ENCODE measurements at places on chromosomes 5 and 9.

- no peak for DNase-seq
Measured at GRCh38 chr5:145856285-145856818, 16.5 kb downstream of the GRXCR2 start.

DNA sequence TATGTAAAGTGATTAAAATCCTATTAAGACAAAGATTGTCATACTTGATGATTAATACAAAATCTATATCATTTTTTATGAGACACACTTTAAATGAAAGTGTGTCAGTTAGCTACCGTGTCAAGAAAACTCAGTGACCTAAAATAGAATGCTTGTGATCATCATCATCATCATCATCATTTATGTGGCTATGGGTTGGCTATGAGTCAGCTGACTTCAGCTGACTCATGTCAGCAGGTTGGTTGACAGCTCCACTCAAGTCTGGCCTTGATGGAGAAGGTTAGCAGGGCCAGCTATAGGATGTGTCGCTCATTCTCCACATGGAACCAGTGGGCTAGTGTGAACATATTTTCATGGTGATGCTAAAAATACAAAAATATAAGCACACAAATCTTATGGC is 43.8 kb upstream of the ZNF300 start:
- no peak for DNase-seq

DNA sequence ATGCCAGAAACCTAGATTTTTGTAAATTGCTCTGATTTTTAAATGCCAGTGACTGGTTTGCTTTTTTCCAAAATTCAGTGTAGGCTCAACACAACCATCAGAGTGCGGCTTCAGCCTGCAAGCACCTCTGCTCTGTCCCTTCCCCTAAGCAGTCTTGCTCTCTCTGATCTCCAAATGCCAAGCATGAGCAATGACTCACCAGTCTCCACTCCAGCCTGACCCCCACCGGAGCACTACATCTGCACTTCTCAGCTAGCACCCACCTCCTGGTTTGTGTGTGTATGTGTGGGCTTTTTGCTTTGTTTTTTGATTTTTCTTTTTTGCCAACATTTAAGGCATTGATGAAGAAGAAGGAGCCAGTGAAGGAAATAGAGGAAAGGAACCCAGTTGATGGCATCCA is 61.4 kb upstream of the ADRA1B start:
- no peak for DNase-seq

DNA sequence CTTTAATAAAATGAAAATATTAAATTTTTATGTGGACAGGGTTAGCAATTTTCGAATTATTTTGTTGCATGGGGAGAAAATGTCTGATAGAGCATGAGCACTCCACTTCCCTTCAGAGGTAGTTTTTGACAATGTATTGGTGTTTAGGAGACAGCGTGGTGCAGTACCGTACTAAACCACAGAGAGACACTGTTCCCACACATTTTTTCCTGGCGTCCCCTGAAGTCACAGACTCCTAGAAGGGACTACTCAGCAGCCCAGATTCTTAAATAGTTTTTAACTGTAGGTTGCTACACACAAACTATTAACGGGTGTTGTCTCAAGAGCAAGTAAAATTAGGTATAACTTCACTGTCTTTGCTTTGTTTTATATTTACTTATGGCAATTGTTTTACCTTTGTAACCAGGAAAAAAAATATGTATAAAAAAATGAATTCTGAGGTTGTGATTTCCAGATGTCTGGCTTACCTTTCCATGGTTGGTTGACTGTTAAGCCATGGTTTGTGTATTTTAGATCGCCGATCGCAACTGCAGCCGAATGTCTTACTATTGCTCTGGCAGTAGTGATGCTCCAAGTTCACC is 171.2 kb downstream of the DOCK8 start:
- no peak for DNase-seq

DNA sequence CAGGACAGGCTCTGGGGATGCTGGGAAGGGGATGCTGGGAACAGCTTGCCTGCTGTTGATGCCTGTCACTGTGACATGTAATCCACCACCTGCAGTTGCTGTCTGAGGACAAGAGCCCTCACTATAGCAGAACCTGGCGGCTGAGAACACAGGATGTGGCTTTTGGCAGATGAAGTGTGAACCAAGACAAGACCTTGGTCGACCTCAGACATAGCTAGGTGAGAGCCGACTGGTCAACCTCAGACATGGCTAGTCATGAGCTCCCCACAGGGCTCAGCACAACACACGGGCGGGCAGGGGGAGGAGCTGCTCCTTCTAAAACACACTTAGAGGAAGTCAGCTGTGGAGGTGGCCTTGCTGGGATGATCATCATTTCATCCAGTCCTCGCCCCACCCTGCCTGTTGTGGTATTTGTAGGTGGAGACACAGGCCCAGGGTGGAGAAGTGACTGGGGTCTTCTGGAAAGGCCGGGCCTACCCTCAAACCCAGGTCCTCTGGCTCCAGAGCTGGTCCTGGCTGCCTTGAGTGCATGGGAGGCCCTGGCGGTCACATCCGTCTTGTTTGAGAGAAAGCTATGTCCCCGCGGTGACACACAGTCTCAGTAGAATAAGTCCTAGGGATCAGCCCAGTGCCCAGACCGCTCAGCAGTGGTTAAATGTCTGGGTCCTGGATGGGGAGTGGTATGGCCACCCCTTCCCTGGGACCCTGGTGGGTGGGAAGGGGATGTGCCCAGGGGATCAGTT is 6.1 kb downstream of the SUSD3 start:
- no peak for DNase-seq

GRCh38 chr5:62143268-62144229 is 162.5 kb upstream of the KIF2A start:
- no peak for DNase-seq

DNA sequence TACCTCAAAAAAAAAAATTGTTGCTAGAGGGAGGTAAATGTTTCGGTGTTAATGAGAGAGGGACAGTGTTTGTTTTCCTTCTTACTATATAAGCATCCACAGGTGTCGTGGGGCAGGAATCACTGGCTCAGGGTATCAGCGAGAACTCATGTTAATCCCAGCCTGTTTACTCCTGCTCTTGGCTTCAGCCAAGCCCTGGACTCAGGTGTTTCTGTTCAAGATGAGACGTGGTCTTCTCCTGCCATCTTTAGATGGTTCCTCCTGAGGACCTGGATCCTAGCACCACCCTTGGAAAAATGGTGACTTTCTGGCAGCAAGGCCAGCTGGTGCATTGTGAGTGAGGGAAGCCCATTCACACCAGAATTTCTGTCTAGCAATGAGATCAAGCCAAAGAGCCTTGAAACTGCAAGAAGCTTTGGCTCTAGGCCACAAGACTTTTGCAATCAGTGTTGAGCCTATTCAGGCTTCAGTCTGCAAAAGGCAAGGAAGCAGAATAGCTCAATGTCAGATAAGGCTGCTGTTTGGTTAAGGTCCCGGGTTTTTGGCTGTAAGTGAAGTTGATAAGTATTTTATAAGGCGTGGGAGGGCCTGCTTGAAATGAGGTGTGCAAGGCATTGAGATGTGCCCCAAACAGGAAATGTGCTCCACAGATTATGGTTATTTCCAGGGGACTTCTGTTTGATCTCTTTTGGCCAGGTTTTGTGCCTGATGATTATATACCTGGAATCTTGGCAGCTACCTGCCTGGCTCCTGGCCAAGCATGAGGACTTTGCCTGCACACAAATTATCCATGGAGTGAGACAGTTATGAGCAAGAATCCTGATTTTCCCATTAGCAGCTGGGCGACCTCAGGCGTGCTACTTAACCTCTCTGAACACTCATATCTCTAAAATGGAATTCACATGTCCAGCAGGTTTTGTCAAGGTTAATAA is 99.8 kb downstream of the TENT4A start:
- no peak for DNase-seq

- DNase-seq: no peak
Measured at GRCh38 chr5:140108093-140109017, 5.6 kb upstream of the PURA start.

- DNase-seq: no peak
Measured at GRCh38 chr5:143757116-143757515, 54.8 kb upstream of the HMHB1 start.

DNA sequence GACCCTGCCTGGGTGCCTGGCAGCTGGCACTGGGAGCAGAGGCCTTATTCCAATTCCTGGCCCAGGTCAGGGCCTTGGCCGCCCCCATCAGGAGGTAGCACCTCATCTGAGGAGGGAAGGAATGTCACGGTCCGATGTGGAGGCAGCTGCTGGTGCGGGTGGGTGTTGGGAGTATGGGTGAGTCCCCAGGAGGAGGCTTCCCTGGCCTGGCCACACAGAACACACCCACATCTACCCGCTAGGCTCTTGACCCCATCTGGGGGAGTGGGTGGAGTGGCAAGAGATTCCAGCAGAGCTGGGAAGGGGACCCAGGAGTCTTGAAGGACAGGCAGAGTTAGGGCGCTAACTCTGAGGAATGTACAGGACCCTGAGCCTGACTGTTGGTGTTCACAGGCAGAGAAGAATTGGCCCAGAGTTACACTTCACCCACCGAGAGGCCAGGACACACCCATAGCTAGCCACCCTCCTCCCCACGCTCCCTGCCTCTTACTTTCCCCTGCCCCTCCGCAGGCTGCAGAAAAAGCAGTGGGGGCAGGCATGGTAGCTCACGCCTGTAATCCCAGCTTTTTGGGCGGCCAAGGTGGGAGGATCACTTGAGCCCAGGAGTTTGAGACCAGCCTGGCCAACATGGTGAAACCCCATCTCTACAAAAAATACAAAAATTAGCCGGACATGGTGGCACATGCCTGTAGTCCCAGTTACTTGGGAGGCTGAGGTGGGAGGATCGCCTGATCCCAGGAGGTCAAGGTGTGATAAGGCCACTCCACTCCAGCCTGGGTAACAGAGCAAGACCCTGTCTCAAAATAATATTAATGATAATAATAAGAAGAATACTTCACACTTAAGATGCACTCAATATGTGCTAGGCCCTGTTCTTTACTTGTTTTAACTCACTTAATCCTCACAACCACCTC is 6.0 kb downstream of the OLFML2A start:
- DNase-seq: no peak

DNA sequence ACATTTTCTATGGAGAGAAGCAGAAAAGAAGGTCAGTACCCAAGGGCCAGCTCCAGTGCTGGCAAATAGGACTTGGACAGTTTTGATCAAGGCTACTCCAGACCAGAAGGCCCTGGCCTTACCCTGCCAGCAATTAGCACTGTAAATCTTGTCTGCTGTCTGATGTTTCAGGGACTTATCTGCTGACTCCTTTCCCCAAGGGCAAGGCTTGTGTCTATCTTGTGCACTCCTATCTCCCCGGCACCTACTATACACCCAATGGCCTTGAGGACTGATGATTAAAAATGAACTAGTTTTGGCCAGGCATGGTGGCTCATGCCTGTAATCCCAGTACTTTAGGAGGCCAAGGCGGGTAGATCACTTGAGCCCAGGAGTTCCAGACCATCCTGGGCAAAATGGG is 37.2 kb downstream of the POLR1E start:
- DNase-seq: no peak

DNA sequence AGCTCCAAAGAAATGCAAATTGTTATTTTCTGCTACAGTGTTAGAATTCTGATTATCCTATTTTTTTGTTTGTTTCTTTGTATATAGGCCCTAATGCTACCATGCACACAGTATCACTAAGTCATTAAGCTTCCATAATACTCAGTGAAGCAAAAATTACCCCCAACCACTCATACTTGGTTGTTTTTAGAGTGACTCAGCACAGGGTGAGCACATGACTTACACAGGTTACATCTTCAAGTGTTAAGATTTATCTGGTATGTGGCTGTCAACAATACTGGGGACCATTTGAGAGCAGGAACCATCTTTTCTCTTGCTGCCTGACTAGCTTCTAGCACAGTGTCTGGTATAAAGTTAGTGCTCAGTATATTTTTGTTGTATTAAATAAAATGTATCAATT is 255.8 kb upstream of the SLC24A2 start:
- no peak for DNase-seq

DNA sequence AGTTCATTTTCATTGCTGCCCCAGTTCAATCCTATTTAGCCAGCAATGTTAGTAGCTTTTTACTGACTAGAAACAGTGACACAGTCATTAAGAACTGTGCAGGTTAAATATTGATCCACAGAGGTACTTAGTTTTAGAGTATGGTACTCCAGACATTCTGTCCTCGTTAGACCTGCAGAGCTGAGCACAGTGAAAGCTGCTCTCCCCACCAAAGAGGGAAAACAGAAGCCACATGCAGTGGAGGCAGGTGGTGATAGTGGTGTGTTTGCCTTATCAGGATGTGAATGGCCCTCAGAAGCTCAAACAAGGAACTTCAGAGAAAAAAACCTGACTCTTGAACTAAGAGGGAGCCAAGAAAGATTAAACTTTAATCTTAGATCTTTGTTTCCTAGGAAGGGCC is 75.5 kb downstream of the UNC13B start:
- DNase-seq: no peak

DNA sequence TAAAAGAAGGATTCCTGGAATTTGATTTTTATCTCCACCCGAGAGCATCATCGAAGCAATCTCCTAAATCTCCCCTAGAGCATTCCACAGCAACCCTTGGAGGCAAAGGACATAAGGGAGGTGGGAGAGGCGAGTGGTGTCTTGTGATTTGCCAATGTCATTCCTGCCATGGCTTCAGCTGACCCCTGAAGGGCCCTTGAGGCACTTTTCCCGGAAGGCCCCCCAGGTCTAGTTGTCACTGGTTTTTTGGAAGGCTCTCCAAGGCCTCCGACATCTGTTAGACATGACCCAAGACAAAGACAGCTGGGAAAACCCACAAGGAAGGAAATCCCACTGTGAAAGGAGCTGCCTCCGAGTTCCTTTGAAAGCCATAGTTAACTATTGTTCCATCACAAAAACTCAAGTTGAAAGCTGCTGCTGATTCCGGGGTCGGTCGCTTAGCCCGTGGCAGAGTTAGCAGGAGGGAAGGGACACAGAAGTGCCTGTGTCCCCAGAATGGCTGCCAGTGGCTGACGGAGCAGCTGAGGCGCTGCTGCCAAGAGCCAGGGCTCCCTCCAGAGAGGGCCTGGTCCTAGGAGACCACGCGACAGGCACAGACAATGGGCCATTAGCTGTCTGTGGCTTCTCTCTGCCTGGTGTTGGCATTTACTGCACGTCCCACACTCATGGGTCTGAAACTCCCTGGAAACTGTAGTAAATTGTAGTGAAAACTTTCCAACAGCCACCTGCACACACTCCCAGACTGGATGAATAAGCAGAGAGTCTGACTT is 24.4 kb upstream of the TRIO start:
- no peak for DNase-seq

GRCh38 chr5:34687269-34688011 is 31.3 kb downstream of the RAI14 start:
- no peak for DNase-seq

DNA sequence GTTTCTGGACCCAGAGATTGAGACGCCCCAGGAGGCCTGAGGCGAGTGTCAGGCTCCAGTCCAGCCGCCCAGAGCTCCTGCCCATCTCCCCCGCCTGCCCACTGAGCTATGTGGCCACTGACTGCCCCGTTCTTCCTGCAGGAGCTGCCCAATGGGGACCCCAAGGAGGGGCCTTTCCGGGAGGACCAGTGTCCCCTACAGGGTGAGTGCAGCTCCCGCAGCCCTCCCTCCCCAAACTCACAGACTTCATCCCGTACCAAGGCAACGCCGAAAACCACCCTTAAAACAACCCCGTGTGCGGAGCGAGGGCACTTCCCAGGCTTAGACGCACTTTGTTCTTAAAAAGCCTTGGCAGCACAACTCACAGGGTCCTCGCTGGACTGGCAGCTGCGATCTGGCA is 23.4 kb downstream of the NKD2 start:
- no peak for DNase-seq
